ENCODE measurements at places on chromosomes 3 and 15.
A peak's percentile ranks its signal among the peaks of the same experiment; 100 is the strongest.

- no peak for DNase-seq
Observed at GRCh38 chr15:69699096-69699495, 246.5 kb downstream of the RPLP1 start.

DNA sequence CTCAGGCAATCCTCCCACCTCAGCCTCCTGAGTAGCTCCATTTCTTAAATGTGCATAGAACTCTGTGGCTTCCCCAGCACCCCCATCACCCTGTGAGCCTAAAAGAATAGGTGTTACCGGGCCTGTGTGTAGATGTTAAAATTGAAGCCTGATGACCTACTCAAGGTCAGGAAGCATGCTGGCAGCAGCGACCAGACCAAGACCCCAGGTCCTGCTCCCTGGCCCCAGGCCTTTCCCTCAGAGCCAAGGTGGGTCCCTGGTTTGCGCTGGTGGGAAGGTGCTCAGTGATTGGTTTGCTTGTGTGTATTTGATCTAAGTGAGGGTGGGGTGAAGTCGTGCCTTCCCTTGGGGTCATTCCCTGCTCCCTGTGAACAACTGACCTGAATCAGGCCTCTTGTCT, 18.4 kb upstream of the CRABP1 start:
- no peak for DNase-seq

- DNase-seq: no peak
Observed at GRCh38 chr3:33911525-33912322, 113.3 kb downstream of the PDCD6IP start.

GRCh38 chr15:77455696-77456321, 35.1 kb downstream of the HMG20A start:
- no peak for DNase-seq

- peak; percentile 97 for DNase-seq
Observed at GRCh38 chr15:31128919-31129768, 27.6 kb upstream of the TRPM1 start.

- DNase-seq: no peak
Observed at GRCh38 chr3:42657675-42658074, 4.2 kb downstream of the ZBTB47 start.

Data from H1 (cell line).